ENCODE measurements at places on chromosomes 16 and 17.
A peak's percentile ranks its signal among the peaks of the same experiment; 100 is the strongest.

DNA sequence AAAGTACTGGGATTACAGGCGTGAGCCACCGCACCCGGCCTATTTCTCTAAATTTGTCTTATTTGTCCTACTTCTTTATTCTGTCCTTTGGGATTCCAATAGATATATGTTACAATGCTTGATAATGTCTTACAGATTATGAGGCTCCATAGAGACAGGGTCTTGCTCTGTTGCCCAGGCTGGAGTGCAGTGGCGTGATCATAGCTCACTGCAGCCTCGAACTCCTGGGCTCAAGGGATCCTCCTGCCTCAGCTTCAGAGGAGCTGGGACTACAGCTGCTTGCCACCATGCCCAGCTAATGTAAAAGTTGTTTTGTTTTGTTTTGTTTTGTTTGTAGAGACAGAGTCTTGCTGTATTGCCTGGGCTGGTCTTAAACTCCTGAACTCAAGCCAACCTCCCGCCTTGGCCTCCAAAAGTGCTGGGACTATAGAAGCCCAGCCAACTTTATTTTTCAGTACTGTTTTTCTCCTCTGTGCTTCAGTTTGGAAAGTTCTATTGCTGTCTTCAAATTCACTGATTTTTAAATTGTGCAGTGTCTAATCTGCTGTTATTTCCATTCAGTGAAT, 10.3 kb downstream of the ANKRD13B start:
- H3K4me3 ChIP-seq = no peak overlapping the region
- H3K27me3 ChIP-seq = no peaks in the 10 kb centered on the region

GRCh38 chr17:80774643-80775281, 216.9 kb upstream of the CHMP6 start:
- H3K27me3 ChIP-seq = no peaks in the 10 kb centered on the region
- DNase-seq = no peak
- H3K27ac ChIP-seq = peak overlapping the region; percentile 83

DNA sequence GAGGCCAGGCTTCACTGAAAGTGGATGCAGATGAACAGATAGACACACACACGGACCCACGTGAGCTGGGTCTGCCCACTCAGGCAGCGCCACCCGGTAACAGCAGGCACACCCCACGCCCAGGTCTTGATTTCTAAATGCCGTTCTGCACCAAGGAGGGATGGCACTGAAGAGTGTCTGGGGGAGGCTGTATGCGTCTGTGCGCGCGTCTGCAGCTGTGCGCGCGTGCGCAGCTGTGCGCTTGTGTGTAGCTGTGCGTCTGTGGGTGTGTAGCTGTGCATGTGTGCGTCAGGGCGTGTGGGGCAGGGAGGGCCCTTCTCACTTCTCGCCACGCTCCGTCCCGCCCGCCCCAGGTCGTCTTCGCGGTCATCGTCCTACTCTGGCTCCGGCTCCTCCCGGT, 15.5 kb upstream of the IL17C start:
- H3K27me3 ChIP-seq = no peaks in the 10 kb centered on the region
- peaks cover 5% of the 10 kb centered on the region for H3K36me3 ChIP-seq
- H3K27ac ChIP-seq = peak overlapping the region; percentile 97
- no peak overlapping the region for H3K4me3 ChIP-seq

DNA sequence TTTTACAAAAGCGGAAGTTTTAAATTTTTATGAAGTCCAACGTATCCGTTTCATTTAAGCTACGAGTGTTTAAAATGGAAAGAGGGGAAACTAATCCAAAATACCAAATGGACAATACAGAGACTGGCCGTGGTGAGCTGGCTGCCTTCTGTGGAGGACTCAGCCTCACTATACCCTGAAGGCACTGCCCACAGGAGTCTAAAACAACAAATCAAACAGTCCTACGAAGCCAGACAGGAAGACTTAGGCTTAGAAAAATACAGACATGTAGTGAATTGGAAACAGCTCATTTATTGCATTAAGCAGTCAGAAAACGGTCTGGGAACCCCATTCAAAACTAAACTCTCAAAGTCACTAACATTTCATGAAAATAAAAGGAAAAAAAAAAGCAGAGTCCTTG, 75.1 kb downstream of the CYTH1 start:
- no peak for DNase-seq
- H3K36me3 ChIP-seq = peaks cover 4% of the 10 kb centered on the region
- no peak overlapping the region for H3K4me3 ChIP-seq

GRCh38 chr17:82494236-82495055, 25.1 kb upstream of the FOXK2 start:
- H3K27ac ChIP-seq = peak overlapping the region; percentile 81
- no peaks in the 10 kb centered on the region for H3K27me3 ChIP-seq
- H3K36me3 ChIP-seq = no peaks in the 10 kb centered on the region
- peaks cover 11% of the 10 kb centered on the region for H3K4me1 ChIP-seq
- H3K4me3 ChIP-seq = peak overlapping the region; percentile 82

DNA sequence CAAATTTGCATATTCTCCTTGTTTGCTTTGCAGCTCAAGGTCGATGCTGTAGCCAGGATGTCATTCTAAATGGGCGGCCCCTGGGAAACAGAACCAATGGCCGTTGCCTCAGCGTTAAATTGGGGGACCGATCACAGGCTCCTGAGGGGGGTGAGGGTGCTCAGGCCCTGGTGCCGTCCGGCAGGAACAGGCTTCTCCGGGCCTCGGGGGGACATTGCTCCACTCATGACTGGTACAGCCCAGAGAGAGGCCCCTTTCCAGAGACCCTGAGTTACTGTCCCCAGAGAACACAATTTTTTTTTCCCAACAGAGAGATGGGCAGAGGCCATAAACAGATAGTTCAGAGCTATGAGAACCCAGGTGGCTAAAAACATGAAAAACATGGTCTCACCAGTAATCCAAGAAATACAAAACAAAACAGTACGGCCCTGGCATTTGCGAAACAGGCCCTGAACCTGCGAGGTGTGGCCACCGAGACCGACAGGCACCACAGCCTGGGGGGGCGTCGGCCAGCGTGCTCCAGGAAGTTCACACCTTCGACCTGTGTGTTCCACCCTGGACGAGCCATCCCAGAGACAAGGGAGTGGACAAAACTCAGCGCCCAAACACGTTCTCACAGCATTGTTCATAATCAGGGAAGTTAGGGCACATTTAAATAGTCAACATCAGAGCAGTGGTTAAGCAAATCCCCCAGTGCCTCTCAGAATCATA, 82.8 kb downstream of the METRNL start:
- H3K4me1 ChIP-seq = peaks cover 3% of the 10 kb centered on the region
- no peak overlapping the region for H3K27ac ChIP-seq
- H3K4me3 ChIP-seq = no peak overlapping the region
- no peaks in the 10 kb centered on the region for H3K36me3 ChIP-seq
- DNase-seq = no peak
- H3K27me3 ChIP-seq = peaks cover 52% of the 10 kb centered on the region

DNA sequence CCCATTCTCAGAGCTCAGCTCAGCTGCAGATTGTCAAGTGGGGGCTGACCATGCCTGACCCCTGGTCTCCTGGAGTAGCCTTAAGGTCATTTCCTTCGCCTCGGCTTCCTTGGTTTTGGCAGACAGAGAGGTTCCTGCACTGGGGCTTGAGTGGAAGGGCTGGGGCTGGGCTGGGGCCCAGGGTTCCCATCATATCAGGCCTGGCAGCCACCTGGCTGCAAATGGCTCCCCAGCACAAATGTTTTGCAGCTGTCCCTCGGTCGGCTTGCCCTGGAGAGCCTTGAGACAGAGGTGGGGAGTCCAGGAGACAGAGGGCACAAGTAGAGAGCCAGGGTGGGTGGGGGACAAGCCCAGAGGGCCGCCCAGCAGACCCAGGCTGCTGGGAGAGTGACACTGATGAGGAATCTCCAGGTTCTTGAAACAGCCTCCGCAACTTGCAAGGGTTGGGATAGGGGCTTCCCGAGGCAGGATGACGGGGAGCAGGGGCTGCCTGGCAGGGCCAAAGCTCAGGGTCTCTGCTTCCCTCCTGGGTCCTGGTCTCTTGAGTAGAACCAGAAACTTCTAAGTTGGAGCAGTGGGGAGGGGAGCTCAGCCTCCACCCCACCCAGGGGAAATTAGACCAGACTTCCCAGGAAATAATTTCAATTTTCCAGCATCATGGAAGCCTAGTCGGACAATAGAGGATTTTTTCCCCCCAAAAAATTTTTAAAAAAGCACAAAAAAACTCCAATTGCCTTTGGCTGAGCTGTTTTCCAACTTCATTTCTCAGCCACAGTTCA, 19.3 kb downstream of the IGFBP4 start:
- no peak overlapping the region for H3K4me3 ChIP-seq
- peaks cover 8% of the 10 kb centered on the region for H3K4me1 ChIP-seq
- H3K27me3 ChIP-seq = no peaks in the 10 kb centered on the region
- no peak overlapping the region for H3K27ac ChIP-seq
- no peak for DNase-seq

DNA sequence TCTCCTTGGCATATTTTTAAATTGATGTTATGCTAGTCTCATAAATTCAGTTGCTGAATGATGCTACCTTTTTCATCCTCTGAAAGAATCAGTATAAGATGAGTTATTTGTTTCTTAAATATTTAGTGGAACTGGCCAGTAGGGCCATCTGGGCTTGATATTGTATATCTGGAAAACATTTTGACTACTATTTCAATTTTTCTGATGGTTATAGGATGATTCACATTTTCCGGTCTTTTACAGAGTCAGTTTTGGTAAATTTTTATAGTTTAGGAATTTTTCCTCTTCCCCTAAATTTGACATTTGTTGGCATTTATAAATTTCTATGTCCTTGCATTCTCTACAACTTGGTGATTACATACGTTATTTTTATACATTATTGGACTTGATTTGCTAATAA, 296.3 kb upstream of the AXIN2 start:
- H3K27ac ChIP-seq = no peak overlapping the region
- no peaks in the 10 kb centered on the region for H3K36me3 ChIP-seq
- H3K4me1 ChIP-seq = no peaks in the 10 kb centered on the region
- DNase-seq = no peak
- no peak overlapping the region for H3K4me3 ChIP-seq

- peak; percentile 60 for DNase-seq
- H3K27me3 ChIP-seq = peaks cover 39% of the 10 kb centered on the region
- peak overlapping the region; percentile 80 for H3K4me3 ChIP-seq
- H3K36me3 ChIP-seq = no peaks in the 10 kb centered on the region
- H3K4me1 ChIP-seq = peaks cover 6% of the 10 kb centered on the region
Observed at GRCh38 chr17:81481073-81481799, 31.4 kb downstream of the ACTG1 start.

GRCh38 chr17:65530523-65531255, 30.8 kb downstream of the AXIN2 start:
- no peaks in the 10 kb centered on the region for H3K27me3 ChIP-seq
- no peaks in the 10 kb centered on the region for H3K4me1 ChIP-seq
- H3K27ac ChIP-seq = peak overlapping the region; percentile 79
- no peak for DNase-seq
- H3K36me3 ChIP-seq = no peaks in the 10 kb centered on the region

- H3K27me3 ChIP-seq = no peaks in the 10 kb centered on the region
- peaks cover 2% of the 10 kb centered on the region for H3K4me1 ChIP-seq
- H3K4me3 ChIP-seq = no peak overlapping the region
- peaks cover 3% of the 10 kb centered on the region for H3K36me3 ChIP-seq
- peak overlapping the region; percentile 16 for H3K27ac ChIP-seq
- peak; percentile 32 for DNase-seq
Observed at GRCh38 chr17:45270828-45271418, 9.0 kb upstream of the SPATA32 start.

DNA sequence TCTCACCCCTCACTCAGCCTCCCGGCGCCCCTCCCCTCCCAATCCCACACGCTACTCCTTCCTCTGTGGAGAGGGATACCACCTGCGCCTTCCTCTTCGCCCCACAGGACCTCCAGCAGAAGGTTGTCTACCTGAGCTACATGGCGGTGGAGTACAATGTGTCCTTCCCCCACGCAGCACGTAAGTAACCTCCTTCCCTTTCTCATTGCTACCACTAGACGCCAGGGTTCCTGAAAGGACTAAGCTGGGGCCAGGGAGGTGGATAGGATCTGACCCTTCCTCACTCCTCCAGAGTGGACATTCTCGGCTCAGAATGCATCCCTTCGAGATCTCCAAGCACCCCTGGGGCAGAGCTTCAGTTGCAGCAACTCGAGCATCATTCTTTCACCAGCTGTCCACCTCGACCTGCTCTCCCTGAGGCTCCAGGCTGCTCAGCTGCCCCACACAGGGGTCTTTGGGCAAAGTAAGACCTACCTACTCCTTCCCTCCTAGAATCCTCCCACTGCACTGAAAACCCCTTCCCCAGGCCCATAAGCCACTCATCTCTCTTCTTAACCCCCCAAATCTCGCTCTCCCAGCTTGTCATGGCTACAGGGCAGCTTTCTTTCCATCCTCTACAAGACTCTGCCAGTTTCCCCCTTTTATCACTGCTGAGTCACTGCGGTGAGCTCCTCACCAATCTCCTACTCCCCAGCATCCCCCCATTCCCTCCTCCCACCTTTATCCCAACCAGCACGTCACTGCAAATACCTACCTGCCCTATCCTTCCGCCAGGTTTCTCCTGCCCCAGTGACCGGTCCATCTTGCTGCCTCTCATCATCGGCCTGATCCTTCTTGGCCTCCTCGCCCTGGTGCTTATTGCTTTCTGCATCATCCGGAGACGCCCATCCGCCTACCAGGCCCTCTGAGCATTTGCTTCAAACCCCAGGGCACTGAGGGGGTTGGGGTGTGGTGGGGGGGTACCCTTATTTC, 1.5 kb downstream of the CD68 start:
- no peak overlapping the region for H3K27ac ChIP-seq
- peaks cover 57% of the 10 kb centered on the region for H3K4me1 ChIP-seq
- no peaks in the 10 kb centered on the region for H3K27me3 ChIP-seq
- H3K36me3 ChIP-seq = peaks cover 2% of the 10 kb centered on the region

DNA sequence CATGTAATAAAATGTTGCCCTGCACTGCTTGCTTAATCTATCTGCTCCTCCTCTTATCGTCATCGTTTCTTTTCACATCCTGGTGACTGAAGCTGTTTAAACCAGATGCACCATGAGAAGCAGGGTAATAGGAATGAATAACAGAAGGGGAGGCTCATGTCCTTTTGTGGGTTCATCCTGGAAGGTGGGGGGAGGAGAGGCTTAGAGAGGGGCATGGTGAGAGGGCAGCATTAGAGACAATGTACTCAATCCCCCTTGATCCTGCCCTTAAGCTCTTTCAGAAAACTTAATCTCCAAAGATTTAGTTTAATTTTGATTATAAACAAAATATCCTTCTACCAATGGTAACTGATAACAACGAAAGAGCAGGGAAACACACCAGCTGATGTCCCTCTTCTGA, 248.5 kb downstream of the CA10 start:
- H3K36me3 ChIP-seq = no peaks in the 10 kb centered on the region
- H3K27ac ChIP-seq = no peak overlapping the region
- DNase-seq = no peak
- H3K4me1 ChIP-seq = no peaks in the 10 kb centered on the region
- H3K27me3 ChIP-seq = peaks cover 43% of the 10 kb centered on the region

GRCh38 chr17:64084940-64085649, 44.8 kb downstream of the ERN1 start:
- peaks cover 48% of the 10 kb centered on the region for H3K4me1 ChIP-seq
- H3K27ac ChIP-seq = no peak overlapping the region
- no peak for DNase-seq
- H3K27me3 ChIP-seq = no peaks in the 10 kb centered on the region
- H3K4me3 ChIP-seq = no peak overlapping the region
